ENCODE measurements at places on chromosomes 4 and X.

DNA sequence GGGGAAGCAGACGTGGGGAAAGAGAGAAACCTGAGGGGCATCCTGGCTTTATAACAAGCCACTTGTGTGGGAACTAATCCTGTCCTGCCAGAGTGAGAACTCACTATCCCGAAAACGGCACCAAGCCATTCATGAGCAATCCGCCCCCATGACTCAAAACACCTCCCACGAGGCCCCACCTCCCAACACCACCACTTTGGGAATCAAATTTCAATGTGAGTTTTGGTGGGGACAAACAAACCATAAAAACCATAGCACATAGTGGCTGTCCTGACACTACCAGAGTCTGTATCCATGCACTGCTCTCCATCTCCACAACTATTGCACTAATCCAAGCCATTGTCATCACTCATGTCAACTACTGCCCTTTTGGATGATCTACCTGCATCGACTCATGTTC, 28.5 kb upstream of the SEPTIN6 start:
- DNase-seq = no peak

GRCh38 chr4:60805500-60806313, 394.4 kb upstream of the ADGRL3 start:
- DNase-seq = no peak

GRCh38 chrX:48497871-48498270, 10.9 kb upstream of the PORCN start:
- DNase-seq = no peak

GRCh38 chr4:73619346-73619745, 890 bp downstream of the RASSF6 start:
- no peak for DNase-seq

DNA sequence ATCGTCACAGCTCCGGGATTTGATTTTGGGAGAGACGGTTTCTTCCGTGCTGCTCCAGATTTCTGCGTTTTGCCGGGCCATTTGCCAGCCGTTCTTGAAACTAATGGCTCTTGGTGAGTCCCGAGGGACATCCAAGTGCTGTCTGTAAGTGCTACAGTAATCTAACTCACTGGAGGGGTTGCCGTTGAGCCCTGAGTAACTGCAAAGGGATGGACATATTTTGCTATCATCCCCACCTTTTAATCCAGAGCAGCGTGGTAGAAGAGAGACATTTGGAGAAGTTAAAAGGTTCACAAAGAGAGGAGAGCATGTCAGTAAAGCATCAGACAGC, 88.9 kb upstream of the PDLIM3 start:
- DNase-seq = no peak

GRCh38 chrX:136028383-136028984, 43.2 kb downstream of the SLC9A6 start:
- no peak for DNase-seq

DNA sequence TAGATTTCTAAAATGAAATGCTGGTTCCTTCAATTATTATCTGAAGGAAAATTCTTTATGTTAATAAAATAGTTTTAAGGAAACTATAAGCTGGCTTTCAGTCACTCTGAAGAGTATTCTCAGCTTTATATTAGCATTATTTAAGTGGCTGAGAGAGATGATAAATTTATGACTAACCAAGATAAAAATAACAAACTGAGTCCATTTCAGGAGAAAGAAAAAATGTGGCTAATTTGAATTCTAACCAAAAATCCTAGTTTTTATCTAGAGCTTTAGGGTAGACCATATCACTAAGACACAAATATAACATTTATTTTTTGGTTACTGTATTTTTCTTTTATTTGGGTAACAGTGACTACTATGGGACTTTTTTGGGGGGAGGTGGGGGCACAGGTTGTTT, 59.4 kb upstream of the NAP1L5 start:
- no peak for DNase-seq

DNA sequence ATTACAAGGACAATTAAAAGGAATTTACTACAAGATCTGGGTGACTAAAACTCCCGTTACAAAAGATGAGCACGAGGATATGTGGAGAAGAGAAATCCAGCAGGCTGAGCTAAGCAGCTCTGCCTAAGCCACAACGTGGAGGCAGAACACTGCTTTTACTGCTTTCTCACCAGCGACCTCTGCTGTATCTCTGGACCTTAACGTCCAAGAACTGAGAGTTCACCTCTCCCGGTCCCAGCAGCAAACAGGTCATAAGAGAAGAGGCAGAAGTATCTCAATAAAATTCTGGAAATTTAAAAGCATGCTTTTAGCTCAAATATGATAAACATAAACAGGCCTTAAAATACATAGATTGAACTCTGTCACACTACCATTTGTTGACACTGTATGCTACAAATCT, 81.0 kb downstream of the ADGRA3 start:
- DNase-seq = no peak

DNA sequence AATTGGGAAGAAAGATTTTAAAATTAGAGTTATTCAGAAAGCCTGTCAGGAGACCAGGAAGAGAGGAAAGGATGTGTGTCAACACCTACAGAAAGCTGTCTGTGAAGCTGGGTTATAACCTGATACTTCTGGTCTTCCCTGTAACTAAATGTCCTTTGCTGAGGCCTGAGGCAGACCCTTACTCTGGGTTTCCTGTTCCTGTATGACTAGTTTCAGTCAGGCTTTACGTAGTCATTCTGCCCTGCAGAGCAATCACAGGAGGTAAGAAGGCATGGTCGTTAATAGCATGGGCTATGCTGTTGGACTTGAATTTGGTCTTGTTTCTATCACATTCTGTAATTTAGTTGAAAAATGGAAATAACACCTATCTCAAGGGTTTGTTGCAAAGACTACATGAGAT, 110.5 kb upstream of the IGFBP7 start:
- no peak for DNase-seq

DNA sequence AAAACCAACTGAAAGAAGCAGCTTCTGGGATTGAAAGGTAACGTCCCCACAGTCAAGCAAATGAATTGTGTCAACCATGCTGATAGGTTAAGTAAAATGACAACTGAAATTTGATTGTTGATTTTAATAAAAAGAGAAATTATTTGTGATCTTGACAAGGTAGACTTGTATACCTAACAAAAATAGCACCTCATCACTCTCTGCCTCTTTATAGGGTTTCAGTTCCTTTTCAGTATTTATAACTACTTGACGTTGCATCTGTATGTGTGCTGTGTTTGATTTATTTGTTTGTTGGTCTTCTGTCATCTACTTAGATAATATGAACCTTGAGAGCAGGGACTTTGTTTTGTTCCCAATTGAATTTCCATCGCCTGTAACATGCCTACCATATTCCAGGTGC, 7.9 kb upstream of the PPP3CA start:
- no peak for DNase-seq

GRCh38 chr4:151012376-151012775, 2.7 kb downstream of the LRBA start:
- no peak for DNase-seq

- no peak for DNase-seq
Measured at GRCh38 chr4:127211650-127212560, 420.9 kb upstream of the INTU start.

DNA sequence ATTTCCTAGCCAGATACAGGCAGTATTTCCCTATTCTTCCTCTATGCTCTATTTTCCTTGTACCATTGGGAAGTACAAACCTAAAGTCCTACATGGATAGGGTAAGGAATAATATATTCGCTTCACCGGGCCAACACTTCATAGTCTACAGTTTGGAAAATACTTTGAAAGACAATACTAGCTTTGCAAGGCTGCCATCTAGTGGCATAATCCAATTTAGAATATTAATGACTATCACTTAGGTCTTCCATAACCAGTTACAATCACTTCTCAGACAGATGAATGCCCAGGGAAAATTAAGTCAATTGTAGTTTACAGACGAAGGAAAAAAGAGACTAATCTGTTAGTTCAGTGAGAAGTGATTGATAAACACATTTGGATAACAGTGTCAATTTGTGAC, 141.0 kb upstream of the FAM47C start:
- DNase-seq = no peak

GRCh38 chr4:127586922-127587571, 45.7 kb upstream of the INTU start:
- no peak for DNase-seq

- no peak for DNase-seq
Measured at GRCh38 chr4:84939113-84939512, 27.4 kb downstream of the WDFY3 start.

DNA sequence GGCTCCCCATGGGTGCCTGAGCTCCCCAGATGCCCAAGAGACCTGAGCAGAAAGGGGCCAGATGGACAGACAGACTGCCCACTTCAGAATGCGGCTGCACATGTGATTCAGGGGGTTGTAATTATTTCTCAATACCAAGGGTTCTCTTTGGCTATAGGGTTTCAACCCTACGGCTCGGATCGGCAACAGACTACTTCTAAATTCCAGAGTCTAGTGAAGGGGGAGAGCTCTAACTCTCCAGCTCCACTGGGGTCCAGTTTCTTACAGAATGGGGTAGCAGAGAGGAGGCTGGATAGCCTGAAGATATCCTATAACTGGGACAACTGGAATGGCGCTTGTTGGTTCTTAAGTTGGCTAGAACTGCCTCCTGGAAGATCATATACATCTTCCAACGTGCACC, 136.3 kb downstream of the MGST2 start:
- no peak for DNase-seq

DNA sequence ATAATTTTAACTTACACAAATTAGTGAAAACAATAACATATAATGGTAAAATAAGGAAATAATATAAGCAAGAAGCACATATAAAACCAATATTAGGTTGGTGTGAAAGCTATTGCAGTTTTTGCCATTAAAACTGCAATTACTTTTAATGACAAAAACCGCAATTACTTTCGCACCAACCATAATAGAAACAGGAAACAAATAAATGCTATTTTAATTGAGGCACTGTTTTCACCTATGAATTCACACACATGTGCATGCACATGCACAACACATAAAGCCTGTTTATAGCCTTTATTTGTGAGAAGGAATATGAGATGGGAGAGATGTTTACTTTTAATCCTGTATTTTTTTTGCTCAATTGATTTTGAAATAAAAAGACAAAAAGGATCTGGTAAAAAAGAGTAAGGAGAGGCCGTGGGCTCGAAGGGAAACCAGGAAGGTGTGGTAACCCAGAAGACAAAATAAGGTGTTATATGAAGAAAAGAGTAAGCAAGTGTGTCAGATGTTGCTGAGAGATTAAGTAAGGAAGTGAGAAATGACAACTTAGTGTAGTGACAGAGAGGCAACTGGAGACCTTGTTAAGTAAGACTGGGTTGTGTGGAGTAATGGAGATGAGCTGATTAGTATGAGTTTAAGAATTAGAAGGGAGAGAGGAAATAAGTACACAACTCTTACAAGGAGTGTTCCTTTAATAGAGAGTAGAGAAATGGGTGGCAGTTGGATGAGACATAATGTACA, 69.0 kb downstream of the KLHL13 start:
- DNase-seq = no peak

- no peak for DNase-seq
Measured at GRCh38 chr4:43049326-43049725, 156.8 kb downstream of the GRXCR1 start.

- no peak for DNase-seq
Measured at GRCh38 chr4:82136161-82136801, 237.5 kb downstream of the HNRNPD start.

- no peak for DNase-seq
Measured at GRCh38 chrX:21960569-21961541, 20.3 kb downstream of the SMS start.

DNA sequence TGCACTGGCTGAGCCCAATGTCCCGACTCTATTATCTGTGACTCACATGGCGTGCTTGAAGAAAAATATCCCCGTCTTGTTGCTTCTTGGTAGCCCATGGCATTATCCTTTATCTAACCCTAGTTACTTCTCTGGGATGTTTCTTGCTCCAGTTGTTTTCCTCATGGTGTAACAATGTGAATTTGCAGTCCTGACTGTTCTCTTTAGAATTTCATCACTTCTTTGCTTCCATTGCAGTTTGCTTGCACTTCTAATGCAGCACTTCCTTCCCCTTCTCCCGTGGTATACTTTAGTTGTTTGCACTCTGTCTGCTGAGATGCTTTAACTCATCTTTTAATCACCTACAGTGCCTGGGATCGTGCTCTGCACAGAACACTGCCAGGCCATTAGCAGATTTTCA, 126.9 kb downstream of the MAML3 start:
- no peak for DNase-seq

DNA sequence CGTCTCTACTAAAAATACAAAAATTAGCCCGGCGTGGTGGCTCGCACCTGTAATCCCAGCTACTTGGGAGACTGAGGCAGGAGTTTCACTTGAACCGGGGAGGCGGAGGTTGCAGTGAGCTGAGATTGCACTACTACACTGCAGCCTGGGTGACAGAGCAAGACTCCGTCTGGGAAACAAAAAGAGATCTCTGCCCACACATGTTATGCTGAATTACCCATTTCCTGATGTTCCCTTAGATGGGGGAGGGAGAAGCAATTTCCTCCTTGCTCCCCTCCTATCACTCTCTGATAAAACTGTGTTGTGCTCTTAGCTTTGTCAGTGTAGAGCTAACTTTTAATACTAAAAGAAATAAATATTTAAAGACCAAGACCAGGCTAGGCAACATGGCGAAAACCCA, 102.5 kb downstream of the LARP7 start:
- no peak for DNase-seq

GRCh38 chr4:43709443-43709842, 739.2 kb downstream of the KCTD8 start:
- DNase-seq = no peak

- DNase-seq = no peak
Measured at GRCh38 chrX:48531358-48531959, 8.1 kb upstream of the TBC1D25 start.

- no peak for DNase-seq
Measured at GRCh38 chr4:175622887-175623286, 189.2 kb downstream of the GPM6A start.

DNA sequence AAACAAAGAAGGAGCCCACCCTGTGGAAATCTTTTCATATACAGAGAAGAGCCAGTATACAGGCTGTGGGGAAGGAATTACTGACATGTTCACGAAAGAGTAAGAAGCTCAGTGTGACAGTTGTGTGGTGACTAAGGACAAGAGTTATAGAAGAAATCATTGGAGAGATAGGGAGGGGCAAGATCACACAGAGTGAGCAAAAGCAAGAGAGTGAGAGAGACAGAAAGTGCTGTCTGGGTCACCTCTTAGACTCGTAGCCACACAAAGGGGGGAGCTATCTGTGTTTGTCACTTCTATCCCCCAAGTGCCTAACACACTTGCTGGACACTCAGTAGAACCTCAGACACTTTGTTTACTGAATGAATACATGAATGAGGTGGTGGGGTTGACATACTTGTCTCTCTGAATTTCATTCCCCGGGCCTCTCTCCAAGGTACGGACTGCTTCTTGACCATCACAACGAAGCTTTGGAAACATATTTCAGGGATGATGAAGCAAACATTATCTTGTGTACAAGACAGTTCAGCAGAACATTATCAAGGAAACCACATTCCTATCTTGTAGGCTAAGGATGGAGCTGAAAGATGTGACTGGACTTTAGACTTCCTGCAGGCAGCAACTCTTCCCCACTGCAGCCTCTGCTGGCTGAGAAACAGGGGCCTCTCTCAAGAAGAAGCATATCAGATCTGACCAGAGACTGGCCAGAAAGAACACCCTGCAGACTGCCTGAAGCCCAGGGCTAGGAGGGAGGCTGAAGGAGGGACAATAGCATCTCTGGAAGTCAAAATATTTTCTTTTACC, 168.2 kb downstream of the AMELX start:
- DNase-seq = no peak

All from activated B cell treated with CpG ODN at 0.5 μM for 24 hours (primary cell).